Liver (tissue), 10 donors: ENCODE measurements at places on chromosomes 5 and 9. TPM values are rescaled to one million over a fixed set of nuclear protein-coding genes. Genes with fewer than 3 reads are reported as not detected.

DNA sequence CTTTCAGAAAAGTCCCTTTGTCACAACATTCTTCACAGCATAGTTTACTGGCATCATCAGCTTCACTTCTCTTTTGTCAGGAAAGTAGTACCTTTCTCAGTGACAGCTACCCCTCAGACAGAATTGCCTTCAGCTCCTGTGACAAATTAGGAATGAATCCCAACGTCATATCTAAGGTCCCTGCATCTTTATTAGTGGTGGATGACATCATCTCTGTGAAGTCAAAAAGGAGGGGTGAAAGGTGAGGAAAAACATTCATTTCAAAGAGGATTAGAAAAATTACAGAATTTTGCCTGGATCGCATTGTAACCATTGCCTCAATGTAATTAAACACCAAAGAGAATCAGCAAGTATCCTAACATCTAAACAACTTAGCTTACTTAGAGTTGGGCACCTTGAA, 7.9 kb upstream of the INSL6 start:
- DNase-seq = no peak

- DNase-seq = no peak
These were observed 2.1 kb upstream of the HMGCS1 start for GRCh38 chr5:43315263-43315662.

OR13C9 gene
- polyA plus RNA-seq = not detected

DNA sequence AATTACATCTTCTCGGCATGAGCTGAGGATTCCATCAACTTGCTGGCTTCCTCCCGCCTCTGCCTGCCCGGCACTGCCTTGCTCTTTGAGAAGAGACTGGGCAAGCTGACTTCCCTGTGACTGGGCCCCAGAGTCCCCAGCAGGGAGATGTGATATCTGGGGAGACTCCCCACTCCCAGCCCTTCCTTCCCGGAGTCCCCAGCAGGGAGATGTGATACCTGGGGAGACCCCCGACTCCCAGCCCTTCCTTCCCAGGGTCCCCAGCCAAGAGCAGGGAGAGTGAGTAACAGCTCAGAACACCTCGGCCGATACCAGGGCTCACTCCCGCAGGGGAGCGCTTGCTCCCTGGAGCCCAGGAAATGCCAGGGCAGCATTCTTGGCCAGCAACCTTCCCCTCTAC, 90.1 kb upstream of the NEURL1B start:
- no peak for DNase-seq

CAMK4 gene
- 0.27 TPM for polyA plus RNA-seq

PRR16 gene
- 0.22 TPM for polyA plus RNA-seq
